CD14-positive monocyte (primary cell): ENCODE measurements at places on chromosomes 5 and 9. TPM values are rescaled to one million over a fixed set of nuclear protein-coding genes. Genes with fewer than 3 reads are reported as not detected.
A peak's percentile ranks its signal among the peaks of the same experiment; 100 is the strongest.

GRCh38 chr5:41193456-41194205 is 19.7 kb downstream of the C6 start:
- no peak for DNase-seq

GRCh38 chr9:124008303-124008693 is 3.3 kb upstream of the LHX2 start:
- DNase-seq: no peak

The AK1 gene
- 3.5 and 5.1 TPM in 2 replicates for polyA plus RNA-seq

- DNase-seq: no peak
Observed at GRCh38 chr5:35919191-35919590, 19.2 kb downstream of the CAPSL start.

DNA sequence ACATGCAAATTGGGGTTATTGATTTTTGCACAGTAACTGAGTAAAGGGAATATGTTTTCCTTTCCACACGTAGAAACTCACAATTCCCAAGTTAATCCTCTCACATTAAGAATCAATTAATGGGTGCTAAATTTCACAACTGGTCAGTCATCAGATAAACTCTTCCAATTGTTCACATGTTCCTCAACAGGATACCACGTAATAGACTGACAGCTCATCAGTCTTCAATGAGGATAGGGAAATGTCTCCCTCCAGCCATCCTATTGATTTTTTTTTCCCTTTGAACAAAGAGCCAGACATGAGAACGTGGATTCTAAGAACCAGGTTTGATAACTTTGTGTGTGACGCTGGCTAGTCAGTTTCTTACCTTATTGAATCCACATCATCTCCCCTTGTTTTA is 768 bp upstream of the CER1 start:
- DNase-seq: no peak

The PNPLA7 gene
- 0.14 TPM for polyA plus RNA-seq

GRCh38 chr9:25994605-25995004 is 316.4 kb upstream of the TUSC1 start:
- DNase-seq: no peak

- DNase-seq: no peak
Observed at GRCh38 chr9:69932901-69933300, 110.7 kb upstream of the MAMDC2 start.

DNA sequence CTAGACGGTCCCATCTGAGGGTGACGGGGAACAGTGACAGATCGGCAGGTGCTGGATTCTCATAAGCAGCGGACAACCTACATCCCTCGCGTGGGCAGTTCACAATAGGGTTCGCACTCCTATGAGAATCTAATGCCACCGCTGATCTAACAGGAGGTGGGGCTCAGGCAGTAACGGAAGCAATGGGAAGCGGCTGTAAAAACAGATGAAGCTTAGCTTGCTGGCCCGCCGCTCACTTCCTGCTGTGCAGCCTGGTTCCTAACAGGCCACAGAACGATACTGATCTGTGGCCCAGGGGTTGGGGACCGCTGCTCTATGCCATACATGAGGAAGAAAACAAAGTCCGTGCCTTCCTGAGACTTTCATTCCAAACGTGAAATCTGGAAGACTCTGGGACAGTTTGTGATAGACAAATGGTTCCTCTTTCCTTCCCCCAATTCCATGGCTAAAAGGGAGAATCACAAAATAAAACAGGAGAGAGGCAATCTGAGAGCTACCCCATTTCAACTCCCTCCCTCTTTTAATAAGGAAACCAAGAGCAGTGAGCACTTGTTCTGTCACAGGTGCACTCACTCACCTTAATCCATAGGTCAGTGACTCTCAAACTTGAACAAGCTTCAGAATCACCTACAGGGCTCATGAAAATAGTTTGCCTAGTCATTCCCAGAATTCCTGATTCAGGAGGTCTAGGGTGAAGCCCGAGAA is 12.1 kb downstream of the PDCL start:
- peak; percentile 12 for DNase-seq

DNA sequence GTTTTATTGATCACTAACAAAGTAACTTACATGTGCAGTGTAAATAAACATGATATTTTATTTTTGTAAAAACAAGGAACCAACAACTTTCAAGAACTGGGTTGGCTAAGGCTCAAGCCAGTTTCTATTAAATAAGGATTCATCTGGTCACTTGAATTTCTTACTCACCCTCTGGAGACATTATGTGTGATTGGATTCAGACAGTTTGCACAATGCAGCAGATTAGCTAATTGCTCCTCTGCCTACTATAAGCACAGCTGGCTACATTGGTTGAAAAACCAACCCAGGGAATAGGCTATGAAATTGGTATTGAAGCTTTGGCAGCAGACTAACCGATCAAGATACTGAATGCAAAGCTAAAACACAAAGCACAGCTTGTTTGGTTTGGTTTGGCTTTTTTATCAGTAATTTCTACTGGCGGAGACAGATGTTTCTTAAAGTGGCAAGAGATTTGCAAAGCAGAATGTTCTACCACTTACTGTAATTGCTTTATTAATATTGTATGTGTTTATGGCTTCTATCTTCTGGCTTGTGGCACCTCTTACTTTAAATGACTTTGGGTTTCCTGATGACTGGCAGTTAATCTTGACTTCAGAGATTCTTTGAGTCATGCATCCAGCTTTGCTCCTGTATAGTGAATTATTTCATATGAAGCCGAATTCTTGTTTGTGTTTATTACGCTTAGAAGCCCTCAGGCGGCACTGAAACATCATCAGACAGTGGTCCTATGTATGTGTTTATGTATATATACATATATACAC is 231.5 kb downstream of the MPDZ start:
- no peak for DNase-seq

The SAPCD2 gene
- polyA plus RNA-seq: 3.1 TPM

GRCh38 chr5:97192580-97193354 is 9.7 kb upstream of the RIOK2 start:
- DNase-seq: no peak

DNA sequence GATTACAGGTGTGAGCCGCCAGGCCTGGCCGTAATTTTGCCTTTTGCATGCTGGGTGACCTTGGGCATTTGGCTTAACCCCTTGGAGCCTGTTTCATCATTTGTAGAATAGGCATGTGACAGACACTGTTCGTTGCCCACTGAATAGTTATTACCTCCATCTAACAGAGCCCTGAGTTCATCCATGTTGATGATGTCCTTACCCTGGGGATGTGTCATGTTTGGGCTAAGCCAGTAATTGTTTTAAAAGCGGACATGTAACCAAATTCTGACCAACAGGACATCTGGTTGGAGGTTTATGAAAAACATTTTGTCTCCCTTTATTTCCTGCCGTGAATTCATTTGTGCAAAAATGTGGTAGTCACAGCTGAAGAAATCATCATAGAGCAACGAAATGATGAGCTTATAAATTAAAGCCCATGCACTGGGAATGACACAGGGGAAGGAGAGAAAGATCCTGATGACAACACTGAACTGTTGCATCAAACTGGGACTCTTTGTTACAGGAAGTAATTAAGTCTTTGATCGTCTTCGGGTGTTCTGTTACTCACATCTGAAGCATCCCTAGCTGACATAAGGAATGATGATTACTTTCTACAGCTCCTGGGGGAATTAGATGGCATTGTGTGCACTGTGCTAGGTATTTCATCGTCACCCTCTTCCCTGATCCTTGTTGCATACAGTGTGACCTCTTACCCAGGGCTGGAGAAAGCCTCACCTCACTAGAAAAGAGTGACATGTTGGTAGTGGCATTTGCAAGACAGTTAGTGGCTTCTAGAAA is 117.8 kb downstream of the FGF18 start:
- no peak for DNase-seq

DNA sequence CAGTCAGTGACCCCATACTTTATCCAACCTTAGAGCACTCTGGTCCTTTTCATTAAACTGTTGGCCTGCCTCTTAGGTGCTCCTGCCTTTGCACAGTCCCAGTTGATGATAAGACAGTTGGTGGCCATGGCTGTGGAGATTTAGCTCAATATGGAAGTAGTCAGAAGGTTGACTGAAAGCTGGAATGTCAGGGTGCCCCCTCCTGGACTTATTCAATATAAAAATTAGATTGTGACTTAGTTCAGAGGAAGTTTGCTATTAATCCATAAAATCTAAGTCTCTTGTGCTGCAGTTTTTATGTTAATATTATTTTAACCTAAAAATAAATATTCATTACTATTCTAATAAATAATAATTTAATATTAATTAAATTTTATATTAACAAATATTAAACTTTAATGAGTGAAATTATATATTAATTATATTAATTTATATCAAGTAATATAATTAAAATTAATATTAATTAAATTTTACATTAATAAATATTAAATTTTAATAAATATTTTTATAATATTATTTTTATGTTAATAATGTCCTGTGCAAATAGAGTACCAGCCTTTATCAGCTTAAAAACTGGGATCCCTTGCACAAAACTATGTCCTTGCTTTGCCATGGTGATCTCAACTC is 77.7 kb upstream of the ADAMTSL1 start:
- DNase-seq: no peak

DNA sequence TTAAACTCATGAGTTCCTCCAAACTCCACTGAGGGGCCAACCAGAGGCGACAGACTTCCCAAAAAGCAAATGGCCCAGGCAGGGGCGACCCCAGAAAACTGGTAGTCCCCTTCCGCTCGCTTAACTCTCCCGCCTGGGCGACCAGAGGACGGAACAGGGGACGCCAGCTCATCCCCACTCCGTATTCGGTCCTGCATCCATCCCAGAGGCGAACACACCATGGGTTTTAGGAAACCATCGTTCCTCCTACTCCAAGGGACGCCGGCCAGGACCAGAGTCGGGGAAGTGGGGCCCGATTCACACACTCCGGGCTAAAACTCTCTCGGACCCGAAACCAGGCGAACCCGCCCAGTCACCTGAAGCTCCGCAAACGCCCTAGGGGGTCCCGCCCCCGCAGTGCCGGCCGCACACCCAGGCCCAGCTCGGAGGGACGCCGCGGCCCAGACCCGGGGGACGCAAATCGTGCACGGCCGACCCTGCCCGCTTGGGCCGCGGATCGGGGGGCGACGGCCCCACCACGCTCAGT is 478 bp downstream of the TEX10 start:
- peak; percentile 25 for DNase-seq

DNA sequence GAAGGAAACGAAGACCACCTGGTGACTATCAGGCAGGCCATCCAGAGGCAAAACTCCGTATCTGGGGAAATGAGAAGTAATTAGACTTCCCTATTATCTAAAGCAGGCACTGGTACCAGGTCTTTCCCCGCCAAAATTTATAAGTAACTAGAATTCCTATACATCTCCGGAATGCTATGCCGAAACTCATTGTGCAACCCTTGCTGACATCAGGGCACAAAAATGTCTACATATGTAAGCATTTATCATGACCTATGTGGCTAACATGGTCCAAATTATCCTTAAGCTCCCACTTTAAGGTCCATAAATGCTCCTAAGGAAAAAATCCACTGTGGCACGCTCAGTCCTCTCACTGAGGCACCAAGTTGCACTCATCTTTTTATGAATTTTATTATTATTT is 17.8 kb downstream of the ACTL7B start:
- no peak for DNase-seq

- no peak for DNase-seq
Observed at GRCh38 chr9:73037613-73038012, 84.8 kb upstream of the ALDH1A1 start.

DNA sequence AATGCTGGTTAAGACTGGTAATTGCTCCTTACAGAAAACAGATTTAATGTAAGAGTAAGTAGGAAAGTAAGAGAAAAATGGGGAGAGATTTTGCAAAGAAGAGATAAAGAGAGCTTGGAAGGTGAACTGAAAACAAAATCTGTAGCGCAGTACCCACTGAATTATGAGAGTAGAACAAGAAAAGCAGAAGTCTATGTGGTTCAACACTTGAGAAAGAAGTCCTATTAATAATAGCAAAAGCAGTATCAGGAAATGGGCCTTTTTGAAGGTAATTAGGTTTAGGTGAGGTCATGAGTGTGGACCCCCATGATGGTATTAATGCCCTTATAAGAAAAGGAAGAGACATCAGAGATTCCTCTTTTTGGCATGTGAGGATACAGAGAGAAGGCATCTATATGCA is 460.6 kb downstream of the CETN3 start:
- no peak for DNase-seq

DNA sequence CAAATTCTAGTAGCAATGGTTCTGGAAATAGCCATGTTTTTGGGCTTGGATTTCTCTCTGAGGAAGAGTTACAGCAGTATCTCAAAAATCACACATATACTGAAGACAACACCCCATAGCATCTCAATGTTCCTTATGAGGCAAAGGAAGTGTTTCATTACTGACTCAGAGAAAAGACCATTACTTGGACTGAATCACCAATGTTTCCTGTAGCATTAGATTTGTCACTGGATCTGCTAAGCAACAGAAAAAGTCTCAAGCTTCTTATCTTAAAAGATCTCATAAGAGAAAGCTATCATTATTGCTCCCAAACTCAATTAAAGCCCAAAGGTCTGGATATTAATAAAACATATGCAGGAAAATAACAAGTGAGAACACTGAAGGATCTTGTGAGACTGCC is 272.4 kb downstream of the ADAMTS6 start:
- DNase-seq: no peak

- no peak for DNase-seq
Observed at GRCh38 chr5:144142139-144142823, 28.2 kb downstream of the YIPF5 start.

GRCh38 chr5:172881691-172882370 is 47.8 kb downstream of the ERGIC1 start:
- DNase-seq: peak; percentile 100

- no peak for DNase-seq
Observed at GRCh38 chr9:34555500-34555899, 32.7 kb upstream of the ENHO start.

DNA sequence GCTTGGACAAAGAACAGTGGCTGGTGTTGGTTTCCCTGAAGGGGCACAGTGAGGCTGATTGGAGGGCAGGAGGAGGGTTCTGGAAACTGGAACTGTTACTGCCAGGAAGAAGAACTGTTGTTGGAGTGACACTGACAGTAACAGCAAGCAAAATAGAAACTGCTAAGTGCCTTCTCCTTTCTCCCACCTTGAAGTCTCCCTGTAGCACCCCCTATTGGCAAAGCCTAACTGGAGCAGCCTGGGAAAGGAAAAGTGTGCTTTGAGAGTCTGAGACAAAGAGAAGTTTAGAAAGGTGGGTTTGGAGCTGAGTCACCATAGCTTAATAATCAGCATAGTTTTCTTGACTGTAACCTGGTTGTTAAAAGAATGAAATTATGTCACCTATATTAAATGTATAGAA is 2.5 kb upstream of the TMEM174 start:
- DNase-seq: peak; percentile 0

GRCh38 chr5:133702791-133703770 is 90.7 kb upstream of the FSTL4 start:
- no peak for DNase-seq

GRCh38 chr5:143019614-143020515 is 249.7 kb downstream of the ARHGAP26 start:
- DNase-seq: no peak
